ENCODE measurements at places on chromosomes 6 and 20.

DNA sequence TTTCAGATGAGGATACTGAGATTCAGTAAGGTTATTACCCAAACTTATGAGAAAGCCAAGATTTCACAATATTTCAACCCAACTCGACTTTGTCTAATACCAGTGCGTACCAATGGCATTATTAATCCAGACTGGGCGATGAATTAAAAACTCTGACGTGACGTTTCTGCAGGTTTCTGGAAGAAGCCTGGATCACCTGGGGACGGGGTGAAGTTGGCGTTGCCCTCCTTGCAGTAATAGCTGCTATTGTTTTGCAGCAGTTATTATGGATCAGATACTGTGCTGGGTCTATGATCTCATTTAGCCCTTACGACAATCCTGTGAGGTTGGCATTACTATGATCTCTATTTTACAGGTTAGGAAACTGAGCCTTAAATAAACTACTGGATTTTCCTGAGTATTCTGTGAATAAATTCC, 569 bp upstream of the CDC5L start:
- no peak for DNase-seq

GRCh38 chr20:25461281-25461650, 53.8 kb downstream of the GINS1 start:
- DNase-seq: no peak

DNA sequence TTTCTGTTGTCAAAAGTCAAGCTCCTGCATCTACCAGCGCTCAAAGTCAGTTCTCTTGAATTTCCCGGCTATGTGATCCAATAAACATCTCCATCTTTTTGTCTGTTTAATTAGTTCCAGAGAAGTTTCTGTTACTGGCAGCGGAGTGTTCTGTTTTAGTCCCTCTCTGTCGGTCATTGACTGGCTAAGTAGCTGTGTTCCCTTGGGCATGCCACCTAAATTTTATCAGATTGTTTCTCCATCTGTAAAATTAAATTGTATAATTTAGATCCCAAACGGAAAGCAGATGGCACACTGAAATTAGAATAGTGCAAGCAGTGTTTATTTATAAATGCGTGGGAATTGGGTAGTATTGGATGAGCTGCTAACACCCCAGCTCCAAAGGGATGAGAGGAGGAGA, 29.7 kb upstream of the PRL start:
- no peak for DNase-seq

DNA sequence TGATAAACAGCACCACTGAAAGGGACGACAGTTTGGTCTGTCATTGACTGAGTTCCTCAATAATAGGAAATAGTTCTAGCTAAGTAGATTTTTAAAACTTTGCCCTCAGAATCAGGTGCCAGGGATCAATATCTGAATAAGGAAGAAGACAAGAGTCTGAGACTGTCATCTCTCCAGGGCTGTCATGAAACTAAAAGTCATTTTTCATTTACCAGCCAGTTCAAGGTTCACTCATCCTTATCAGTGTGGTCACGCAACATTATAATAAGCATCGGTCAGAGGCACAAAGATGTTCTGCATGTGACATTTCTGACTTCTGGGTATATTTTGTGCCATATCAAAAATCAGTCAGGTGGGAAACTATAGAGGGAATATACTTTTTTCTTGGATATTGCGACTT, 52.5 kb upstream of the E2F3 start:
- no peak for DNase-seq

- no peak for DNase-seq
Measured at GRCh38 chr20:54532573-54532972, 57.2 kb downstream of the DOK5 start.

DNA sequence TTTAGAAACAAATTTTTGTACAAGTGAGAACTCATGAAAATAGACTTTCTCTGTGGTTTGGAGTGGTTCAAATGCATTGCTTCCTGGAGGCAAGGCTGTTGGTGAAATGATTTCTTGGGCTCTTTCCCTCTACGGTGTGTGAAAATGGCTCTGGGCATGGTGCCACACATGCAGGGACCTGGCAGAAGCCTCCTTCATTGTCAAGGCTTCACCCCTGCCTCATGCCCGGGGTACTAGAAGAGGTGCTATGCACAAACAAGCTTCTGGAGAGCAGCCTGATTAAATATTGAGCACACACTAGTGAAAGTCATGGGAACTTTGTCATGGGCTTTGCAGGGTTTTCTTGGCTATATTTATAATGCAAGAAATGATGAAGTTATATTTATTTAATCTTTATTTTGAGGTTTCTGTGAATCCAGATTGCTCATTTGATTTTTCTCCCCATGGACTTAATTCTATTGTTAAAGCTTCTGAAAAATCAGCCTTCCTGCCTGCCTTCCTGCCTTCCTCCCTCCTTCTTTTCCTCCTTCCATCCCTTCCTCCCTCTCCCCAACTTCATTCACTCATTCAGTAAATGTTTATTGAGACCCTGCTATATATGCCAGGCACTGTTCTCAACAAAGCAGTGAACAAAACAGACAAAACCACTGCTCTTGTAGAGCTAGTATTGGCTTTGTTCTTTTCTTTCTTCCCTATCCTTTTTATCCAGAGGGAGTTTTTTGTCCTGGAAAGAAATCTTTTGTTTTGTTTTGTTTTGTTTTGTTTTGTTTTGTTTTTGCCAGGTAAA, 21.0 kb downstream of the C6orf89 start:
- no peak for DNase-seq

DNA sequence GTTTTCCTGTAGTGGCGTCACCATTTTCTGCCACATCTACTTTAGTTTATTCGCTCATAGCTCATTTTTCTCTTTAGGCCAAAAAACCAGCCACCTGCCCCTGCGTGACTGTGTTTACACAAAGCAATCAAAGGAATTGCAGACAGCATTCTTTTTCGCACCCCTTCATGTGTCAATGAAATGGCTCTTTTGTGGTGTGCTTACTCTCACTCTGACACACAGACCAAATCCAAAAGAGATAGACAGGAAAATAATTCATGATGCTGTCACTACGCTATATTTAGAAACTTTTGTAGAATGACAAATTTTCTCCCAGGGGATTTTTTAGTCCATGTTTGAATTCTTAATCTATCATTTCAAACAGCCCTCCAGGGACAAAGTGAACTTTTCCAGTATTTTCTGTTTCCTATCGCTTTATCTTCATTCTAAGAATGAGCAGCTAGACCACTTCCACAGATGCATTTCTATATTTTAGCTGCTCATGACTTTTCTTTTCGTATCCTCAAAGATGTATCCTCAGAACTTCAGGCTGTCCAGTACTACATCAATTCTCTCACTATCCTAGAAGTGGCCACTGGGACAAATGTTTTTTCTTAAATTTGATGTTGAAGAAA, 37.9 kb upstream of the KHDRBS2 start:
- no peak for DNase-seq

GRCh38 chr6:47174502-47175023, 132.4 kb upstream of the ADGRF1 start:
- DNase-seq: no peak

DNA sequence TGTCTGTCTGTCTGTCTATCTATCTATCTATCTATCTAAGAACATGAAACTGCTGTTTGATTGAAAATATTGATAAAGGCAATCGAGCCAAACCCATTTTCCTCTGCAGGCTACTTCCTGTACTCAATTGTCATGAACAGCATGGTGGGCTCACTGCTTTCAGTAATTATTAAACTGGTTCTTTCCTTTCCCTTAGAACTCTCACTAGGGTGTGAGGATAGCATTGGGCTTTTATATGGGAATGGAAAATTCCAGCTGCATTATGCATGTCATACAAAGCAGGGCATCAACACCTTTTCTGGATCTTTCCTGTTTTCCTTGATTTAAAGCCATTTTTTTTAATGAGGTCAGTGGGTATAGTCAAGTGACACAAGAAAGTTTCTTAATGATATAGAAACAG, 161.0 kb upstream of the SYNCRIP start:
- no peak for DNase-seq

GRCh38 chr6:63589952-63590411, 17.7 kb downstream of the LOC128125822 start:
- no peak for DNase-seq

Data from stimulated activated CD4-positive, alpha-beta T cell treated with anti-CD3 and anti-CD28 coated beads, TNF-alpha, amount 100 ng/mL, for 4 hours (primary cell).